Brain pericyte (primary cell): ENCODE measurements at places on chromosomes 12 and 14.

DNA sequence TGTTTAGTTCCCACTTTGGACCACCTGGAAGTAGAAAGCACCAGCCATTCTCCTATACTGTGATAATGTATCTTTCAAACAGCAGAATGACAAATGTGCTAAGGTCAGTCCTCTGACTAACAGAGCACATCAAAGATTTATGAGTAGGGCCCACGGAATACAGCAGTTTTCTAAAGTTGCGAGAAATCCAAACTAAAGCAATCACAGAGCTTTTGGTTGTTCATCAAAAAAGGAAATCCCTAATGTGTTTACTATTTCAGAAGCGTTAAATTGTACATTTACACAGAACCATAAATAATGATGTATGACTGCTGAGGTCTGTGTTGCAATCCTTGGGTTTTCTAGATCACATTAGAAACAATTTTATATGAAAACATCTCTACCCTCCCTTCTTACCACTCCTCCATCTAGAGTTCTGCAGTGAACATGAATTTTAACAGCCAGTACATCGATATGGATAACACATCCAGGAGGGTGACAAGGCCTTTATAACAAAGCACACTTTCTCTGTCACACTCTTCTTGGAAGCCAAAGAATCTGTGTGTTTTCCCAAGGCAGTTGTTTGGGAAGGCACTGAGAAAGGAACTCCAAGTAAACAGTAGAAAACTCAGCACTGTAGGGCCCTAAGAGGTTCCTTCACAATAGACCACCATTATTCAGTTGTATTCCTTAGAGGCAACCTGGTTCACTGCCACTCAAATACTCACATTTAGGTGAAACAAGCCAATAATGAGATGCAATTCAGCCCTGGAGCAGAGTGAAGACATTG is 7.3 kb downstream of the KITLG start:
- no peak for DNase-seq

DNA sequence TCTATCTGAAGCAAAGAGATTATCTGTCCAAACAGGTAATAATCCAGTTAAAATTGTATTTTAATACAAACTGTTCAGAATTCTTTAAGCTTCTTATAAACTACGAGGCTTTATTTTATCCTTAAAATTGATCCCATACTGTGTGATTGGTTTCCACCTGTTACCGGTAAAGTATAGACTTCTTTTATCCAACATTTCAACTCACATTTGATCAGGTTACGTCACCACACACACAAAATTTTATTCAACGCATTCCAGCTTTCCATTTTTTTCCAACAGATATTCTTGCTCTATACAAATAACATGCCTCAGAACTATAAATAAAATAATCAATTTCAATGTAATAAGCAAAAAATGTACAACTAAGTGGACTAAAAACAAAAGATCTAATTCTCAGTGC is 4.5 kb downstream of the NOVA1 start:
- DNase-seq: no peak

GRCh38 chr12:3257411-3257810 is 180.2 kb downstream of the TSPAN9 start:
- DNase-seq: peak; percentile 50

GRCh38 chr12:103105971-103106597 is 148.6 kb downstream of the ASCL1 start:
- DNase-seq: no peak

GRCh38 chr12:85975716-85976115 is 101.6 kb downstream of the NTS start:
- no peak for DNase-seq

DNA sequence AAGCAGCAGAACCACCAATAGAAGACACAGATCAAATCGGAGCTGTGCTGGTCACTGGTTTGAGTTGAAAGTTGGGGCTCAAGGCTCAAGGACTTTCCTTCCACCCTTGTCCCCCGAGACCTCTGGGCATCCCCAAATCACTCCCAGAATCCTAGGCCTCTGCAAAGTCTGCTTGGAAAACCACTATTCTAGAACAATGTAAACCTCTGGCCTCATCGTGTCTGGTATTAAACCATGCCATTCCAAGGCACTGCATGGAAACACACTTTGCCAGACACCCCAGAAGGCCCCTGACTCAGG is 288.0 kb downstream of the DPF3 start:
- DNase-seq: no peak
